NCI-H226 (cell line): ENCODE measurements at places on chromosomes 7 and 10.

GRCh38 chr10:119316729-119317097 is 109.3 kb downstream of the GRK5 start:
- DNase-seq, result peak; percentile 49

DNA sequence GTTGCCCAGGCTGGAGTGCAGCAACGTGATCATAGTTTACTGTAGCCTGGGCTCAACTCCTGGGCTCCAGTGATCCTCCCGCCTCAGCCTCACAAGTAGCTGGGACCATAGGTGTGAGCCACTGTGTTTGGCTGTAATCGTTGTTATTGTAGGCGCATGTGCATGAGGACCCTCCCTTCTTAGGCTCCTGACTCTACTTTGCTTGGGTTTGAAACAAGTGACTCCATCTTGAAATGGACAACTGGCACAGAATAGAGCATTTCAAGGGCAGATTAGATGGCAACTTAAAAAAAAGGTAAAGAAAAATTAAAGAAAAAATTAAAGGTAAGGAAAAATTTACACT is 15.4 kb upstream of the GIMAP8 start:
- no peak for DNase-seq

GRCh38 chr7:11185179-11185815 is 211.6 kb downstream of the PHF14 start:
- DNase-seq, result no peak

DNA sequence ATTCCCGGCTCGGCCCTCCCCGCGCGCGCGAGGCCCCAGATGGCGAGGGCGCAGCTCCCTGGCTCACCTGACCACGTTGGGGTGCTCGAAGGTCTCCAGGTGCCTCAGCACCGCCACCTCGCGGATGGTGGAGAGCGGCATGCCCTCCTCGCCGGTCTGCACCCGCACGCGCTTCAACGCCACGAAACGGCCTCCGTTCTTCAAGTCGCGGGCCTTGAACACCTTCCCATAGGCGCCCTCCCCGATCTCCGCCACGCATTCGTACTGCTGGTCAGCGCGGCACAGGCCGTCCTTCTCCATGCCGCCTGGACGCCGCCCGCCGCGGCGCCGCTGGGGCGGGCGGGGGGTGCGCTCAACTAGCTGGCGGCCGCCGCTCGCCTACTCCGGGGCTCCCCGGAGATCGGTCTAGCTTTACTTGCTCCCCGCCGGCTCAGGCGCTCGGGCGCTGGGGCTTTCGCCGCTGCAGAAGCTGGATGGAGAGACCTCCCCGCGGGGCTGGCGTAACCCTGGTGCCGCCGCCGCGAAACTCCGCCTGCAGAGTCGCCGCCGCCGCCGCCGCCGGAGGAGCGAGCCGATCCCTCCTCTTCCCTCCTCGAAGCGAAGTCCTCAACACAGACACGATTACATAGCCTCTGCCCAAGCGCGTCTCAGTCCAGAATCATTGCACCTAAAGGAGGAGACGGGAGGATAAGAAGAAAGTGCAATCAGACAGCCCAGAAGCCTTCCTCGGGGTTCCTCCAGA is 3.2 kb downstream of the CDK6 start:
- DNase-seq, result peak; percentile 75
